A549 treated with DMSO at 1 μM for 4 hours (cell line): ENCODE measurements at places on chromosomes 12 and 14. TPM values are rescaled to one million over a fixed set of nuclear protein-coding genes. Genes with fewer than 3 reads are reported as not detected.

LGALS3 gene
- 165 to 189 TPM (median 183 TPM) in 5 replicates for total RNA-seq

GLIPR1L1 gene
- total RNA-seq, result not detected in 5 replicates

CHST11 gene
- 33.1 to 42.0 TPM (median 36.1 TPM) in 5 replicates for total RNA-seq

DAAM1 gene
- 8.7 to 15.9 TPM (median 15.7 TPM) in 5 replicates for total RNA-seq

GSG1 gene
- 0.14 to 0.36 TPM (median 0.24 TPM) in 4 of 5 replicates, not detected in the other for total RNA-seq

HAL gene
- 0.10 to 0.37 TPM (median 0.19 TPM) in 5 replicates for total RNA-seq

LALBA gene
- not detected in 5 replicates for total RNA-seq

TRIM9 gene
- 8.9 to 10.8 TPM (median 10.1 TPM) in 5 replicates for total RNA-seq

ANKRD52 gene
- 41.6 to 52.3 TPM (median 47.6 TPM) in 5 replicates for total RNA-seq

SMIM41 gene
- not detected in 5 replicates for total RNA-seq
